ENCODE measurements at places on chromosomes 16 and 17.

DNA sequence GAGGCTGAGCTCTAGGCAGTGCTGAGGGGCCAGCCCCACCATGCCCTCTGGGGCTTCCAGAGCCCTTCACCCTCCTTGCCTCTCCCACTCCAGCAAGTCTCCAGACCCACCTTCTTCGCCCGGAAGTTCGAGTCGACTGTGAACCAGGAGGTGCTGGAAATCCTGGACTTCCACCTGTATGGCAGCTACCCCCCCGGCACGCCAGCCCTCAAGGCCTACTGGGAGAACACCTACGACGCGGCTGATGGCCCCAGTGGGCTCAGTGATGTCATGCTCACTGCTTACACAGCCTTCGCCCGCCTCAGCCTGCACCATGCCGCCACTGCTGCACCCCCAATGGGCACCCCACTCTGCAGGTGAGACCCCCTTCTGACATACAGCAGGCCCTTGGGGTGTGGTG lies 10.5 kb downstream of the XYLT2 start:
- no peak for DNase-seq

GRCh38 chr17:76689859-76690258 lies 20.9 kb downstream of the MXRA7 start:
- DNase-seq = no peak

- no peak for DNase-seq
These were observed 6.6 kb downstream of the SEC14L1 start for GRCh38 chr17:77147357-77147801.

DNA sequence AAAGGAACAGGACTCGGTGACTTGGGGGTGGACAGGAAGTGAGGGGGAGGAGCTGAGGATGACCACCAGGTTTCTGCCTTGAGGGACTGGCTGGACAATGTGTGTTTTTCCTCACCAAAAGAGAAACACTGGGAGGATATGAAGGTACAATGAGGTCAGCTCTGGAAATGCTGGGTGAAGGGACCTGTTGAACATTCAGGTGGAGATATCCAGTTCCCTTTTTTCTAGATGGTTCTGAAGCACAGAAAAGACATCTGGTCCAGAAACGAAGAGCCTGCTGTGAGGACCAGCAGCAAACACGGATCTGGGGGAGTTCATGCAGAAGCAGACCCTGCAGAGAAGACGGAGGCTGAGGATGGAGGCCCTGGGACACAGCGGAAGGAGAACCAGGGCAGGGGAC lies 17.5 kb downstream of the ARHGAP17 start:
- DNase-seq = no peak

- no peak for DNase-seq
These were observed 260.7 kb upstream of the CA10 start for GRCh38 chr17:52419229-52419641.

DNA sequence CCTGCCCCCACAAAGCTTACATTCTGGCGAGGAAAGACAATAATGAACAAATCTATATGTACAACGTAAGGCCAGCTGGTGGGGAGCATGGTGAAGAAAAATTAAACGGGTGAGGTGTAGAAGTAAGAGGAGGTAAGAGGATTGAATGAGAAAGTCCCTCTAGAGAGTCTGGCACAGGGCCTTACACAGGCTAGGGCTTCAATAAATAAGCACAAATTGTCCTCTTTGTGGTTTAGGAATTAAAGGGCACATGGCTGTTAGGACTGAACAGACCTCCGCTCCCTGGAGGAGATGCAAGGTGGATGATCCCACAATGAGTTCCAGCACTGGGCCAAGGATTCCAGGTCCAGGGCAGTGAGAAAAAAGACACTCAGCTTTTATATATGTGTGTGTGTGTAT lies 43.1 kb upstream of the HAPSTR1 start:
- no peak for DNase-seq

Measured in stimulated activated CD4-positive, alpha-beta T cell treated with anti-CD3 and anti-CD28 coated beads, Interleukin-12 subunit alpha, Interleukin-12 subunit beta, amount 100 ng/mL, for 48 hours (primary cell).